ENCODE measurements at places on chromosomes 6 and 20. TPM values are rescaled to one million over a fixed set of nuclear protein-coding genes. Genes with fewer than 3 reads are reported as not detected.

PNLDC1 gene
- total RNA-seq = 2.7 TPM

GRM1 gene
- total RNA-seq = 0.25 TPM

ENPP1 gene
- 3.1 TPM for total RNA-seq

SRMS gene
- total RNA-seq = not detected

DNA sequence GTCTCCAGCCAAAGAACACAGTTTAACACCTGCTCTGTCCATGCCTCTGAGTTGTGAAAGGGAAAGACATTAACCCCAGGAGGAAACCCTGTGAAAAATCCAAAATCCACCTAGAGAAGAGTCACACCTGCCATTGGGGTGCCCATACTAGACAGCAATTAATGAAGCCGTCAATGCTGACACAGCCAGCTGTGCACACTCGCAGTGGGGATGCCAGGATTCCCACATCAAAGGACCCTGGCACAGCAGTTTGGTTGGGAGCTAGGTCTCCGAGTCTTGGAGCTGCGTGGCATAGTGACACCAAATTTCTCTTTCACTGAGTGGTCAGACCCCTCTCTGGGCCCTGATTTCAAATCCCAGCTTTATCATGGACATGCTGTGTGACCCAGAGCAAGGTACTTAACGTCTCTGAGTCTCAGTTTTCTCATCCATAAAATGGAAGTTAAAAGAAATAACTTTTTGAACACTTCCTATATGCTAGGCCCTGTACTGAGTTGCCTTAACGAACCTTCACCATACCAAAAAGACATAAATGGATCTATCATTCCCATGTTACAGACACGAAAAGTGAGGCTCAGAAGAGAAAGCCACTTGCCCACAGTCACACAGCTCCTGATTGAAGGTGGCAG lies 30.8 kb downstream of the BPIFB1 start:
- DNase-seq = no peak
- no peaks in the 10 kb centered on the region for H3K36me3 ChIP-seq
- peaks cover 17% of the 10 kb centered on the region for H3K27me3 ChIP-seq

DNA sequence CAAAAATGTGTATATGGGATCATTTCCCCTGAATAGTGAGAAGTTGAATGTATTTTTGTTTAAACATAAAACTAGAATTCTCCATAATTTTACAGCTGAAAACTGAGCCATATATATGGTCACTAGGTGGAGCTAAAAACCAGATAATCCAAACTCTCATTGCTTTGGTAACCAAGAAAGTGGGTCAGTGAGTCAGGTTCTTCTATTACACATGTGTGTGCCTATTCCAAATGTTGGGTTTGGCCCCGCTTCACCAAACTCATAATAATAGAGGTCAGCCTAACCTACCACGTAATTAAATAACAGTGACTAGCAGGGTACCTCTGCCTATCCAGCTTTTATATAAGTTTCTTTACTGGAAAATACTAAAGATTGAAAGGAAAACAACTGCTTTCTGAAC lies 19.3 kb upstream of the RNGTT start:
- no peaks in the 10 kb centered on the region for H3K36me3 ChIP-seq
- no peaks in the 10 kb centered on the region for H3K27me3 ChIP-seq
- peak; percentile 71 for DNase-seq
- no peak overlapping the region for H3K27ac ChIP-seq

DNA sequence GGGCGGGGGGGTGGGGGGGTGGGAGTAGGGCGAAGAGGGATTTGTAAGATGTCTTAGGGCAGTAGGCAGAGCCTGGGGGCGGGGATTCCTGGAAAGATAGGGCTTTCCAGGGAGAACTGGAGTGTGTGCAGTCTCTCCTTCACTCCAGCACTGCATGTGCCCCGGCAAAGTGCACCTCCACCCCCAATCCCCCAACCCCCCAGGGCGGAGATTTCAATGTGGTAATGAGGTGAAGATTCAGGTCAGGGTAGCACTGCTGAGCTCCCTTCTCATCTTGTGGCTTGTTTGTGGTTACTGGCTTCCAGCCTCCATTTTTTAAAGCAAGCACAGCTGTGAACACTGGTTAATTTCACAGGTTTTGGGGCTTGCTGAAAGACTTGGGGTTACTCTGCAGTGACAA lies 5.9 kb downstream of the TMEM239 start:
- DNase-seq = no peak
- no peak overlapping the region for H3K27ac ChIP-seq
- peaks cover 17% of the 10 kb centered on the region for H3K4me1 ChIP-seq
- H3K4me3 ChIP-seq = no peak overlapping the region
- H3K36me3 ChIP-seq = no peaks in the 10 kb centered on the region

- peaks cover 38% of the 10 kb centered on the region for H3K4me1 ChIP-seq
- H3K4me3 ChIP-seq = no peak overlapping the region
- DNase-seq = no peak
- no peak overlapping the region for H3K27ac ChIP-seq
Measured at GRCh38 chr20:59027741-59028320, 4.3 kb downstream of the ATP5F1E start.

- no peaks in the 10 kb centered on the region for H3K27me3 ChIP-seq
- H3K4me1 ChIP-seq = peaks cover 13% of the 10 kb centered on the region
- no peak overlapping the region for H3K4me3 ChIP-seq
- DNase-seq = no peak
Measured at GRCh38 chr6:13071550-13072345, 256.6 kb downstream of the TBC1D7 start.

Data from suprapubic skin (tissue), 4 donors.